Umbilical cord (tissue), 2 donors: ENCODE measurements at places on chromosomes 1 and 21. TPM values are rescaled to one million over a fixed set of nuclear protein-coding genes. Genes with fewer than 3 reads are reported as not detected.

DNA sequence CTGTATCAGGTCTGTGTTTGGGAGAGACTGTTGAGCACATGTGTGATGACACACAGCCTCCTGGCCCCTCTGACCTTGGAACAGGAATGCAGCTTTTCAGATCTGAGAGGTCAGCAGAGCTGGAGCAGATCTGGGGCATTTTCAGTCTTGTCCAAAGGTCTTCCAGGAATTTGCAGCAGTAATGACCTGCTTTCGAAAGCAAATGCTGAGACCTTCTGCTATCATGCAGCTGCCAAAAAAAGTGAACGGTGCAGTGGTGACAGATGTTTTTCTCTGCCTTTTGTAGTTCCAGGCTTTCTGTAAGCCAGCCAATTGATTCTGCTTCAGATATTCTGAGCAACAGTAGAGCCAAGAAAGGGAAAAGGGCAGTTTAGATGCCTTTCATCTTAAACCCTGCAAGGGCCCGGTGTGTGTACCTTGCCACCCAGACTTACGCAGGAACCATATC is 137.8 kb upstream of the COA6 start:
- DNase-seq: peak; percentile 27

- DNase-seq: no peak
Measured at GRCh38 chr1:29363536-29363935, 127.2 kb downstream of the PTPRU start.

DNA sequence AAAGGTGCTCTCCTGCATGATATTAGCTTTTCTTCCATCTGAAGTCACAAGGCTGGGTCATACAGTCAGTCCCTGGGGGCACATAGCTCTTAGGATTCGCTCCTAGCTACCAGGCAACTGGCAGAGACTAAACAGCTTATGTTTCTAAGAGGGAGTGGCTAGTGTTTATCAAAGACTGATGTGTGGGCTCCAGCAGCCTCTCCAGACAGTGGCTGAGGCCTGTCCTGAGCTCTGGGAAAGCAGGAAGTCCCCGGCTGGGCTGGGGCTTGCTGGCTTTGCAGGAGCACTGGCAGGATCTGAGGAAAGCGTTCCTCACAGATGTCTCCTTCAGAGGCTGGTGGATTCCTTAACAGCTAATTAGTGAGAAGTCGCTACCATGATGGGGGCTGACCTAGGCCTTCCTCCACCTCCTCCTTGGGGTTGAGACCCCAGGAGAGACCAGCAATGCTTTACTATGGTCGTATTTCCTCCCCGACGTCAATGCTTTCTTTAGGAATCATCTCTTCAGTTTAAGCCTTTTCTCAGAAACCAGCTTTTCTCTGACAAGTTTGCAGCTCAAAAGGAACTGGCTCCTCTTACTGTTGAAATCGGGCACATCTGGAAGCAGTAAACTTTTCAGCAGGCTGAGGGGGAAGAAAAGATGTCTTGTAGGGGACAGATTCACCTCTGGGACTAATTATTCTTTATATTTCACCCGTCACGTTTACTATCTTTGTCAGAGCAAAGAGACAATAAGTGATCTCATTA is 33.5 kb upstream of the HHAT start:
- DNase-seq: peak; percentile 94

Gene PYCR2
- total RNA-seq: 23.1 TPM

- no peak for DNase-seq
Measured at GRCh38 chr21:29625990-29626389, 313.8 kb downstream of the GRIK1 start.

DNA sequence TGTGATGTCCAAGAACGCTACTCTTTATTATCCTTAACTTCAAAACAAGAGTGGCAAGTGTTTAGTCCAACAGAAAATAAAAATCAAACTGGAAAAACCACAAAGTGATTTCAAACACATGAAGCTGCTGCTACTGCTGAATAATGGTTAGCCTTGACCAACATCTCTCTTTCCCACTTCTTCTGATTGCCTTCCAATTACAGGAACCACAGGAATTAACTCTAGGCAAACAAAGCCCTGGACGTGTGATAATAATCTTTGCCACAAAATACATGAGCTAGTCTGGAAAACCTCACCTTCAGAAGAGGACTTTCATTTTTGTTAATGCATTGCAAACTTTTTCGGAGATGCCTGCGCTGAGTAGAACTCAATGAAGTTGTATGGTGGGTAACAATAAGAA is 48.6 kb upstream of the COL11A1 start:
- DNase-seq: no peak

DNA sequence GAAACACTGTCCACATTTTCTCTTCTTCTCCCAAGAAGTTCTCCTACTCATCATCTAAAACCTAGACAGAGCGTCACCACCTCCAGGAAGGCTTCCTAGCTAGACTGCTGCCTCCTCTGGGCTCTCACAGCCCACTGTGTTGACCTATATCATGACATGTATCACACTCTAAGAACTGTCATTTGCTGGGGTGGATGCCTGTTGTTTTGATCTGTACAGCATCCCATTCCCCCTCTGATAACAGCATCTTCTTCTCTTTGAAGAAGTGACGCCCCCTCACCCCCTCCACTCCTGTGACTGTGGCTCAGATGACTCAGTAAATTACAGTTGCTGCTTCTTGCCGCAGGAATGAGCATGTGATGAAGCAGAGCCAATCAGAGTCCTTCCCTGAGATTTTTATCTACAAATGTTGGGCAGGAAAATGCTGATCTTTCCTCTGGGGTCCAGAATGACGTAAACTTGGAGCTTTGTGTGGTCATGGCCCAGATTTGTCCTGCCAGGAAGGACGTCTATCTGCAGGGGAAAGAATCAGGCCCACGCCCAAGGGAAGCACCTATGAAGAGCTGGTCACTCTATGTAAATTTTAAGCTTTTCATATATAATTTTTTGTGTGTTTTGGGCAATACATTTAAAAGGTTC is 28.0 kb upstream of the FOXO6 start:
- DNase-seq: no peak

DNA sequence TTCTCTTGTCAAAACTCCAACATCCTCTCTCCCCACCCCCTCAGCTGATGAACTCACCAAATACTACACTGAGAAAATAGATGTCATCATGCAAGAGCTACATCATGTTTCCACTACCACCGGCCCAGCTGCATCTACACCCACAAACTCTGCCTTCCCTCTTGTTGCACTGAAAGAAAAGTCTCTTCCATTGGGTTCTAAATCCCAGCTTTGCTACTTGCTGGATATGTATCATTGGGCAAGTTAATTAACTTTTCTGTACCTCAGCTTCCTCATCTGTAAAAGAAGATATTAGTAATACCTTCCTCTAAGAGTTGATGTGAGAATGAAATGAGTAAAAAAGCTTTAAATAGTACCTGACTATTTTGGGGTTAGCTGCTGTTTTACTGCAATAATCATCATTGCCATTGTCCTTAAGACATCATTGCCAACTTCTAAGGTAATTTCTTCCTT is 108.6 kb downstream of the OLFML2B start:
- no peak for DNase-seq

DNA sequence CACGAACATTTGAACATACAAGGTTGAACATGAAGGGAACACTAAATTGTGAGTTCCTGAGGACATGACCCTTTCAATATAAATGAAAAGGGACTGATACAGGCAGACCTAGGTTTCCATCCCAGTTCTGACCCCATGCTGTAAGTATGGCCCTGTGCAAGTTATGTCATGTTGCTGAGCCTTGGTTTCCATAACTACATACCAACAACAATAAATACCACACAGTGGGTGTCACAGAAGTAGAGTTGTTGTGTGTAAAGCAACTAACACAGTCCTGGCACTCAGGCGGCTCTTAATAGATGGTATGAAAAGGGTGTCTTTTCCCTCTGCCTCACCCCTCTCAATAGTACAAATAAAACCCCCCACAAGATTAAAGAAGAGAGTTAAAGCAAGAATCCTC is 140.8 kb downstream of the LMX1A start:
- no peak for DNase-seq

- no peak for DNase-seq
Measured at GRCh38 chr21:39189857-39190604, 6.8 kb upstream of the PSMG1 start.

DNA sequence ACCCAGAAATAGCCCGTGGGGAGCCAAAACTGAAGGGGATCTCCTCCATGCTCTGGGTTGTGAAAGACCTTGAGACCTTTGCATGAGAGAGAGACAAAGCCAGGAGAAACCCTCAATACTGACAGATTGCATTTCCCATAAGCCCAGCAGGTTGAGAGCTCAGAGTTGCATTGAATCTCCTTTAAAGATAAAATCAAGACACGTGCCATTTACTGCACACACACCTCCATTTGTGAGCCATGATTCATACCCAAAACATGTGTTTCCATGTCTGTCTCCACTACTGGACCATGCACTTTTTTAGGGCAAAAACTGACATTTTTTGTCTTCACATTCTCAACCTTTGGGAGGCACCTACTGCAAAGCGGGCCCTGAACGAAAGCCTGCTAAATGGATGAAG is 144.0 kb upstream of the NRIP1 start:
- no peak for DNase-seq

Gene NBPF6
- not detected for total RNA-seq

DNA sequence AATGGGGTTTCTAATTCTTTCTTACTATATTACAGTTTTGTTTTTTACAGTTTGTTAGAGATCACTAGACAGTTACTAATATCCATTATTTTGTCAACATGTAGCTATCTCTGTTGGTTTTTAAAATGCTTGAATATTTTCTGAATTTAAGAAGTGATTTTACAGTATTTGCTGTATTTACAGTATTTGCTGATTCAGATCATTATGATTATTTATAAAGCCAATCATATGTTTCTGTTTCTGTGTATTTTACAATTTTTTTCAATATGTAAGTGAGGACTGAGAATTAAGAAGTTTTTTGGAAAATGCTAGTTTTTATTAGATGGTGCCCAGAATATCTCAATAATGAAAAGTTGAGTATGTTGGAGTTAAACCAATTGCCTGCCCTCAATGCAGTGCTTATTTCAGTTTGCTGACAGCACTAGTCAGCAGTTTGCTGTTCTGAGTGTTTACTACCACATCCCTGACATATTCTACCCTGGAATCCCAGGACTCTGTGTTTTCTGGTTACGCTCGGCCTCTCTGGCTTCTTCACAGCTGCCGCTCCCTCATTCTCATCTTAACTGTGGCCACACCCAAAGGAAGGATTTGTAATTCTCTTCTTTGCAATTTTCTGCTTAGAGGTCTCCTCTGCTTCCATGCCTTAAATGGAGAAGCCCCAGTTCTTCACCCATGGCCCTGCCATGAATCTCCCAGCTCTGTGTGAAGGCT is 68.0 kb upstream of the BACH1 start:
- no peak for DNase-seq

Gene EMC1
- total RNA-seq: 51.0 TPM

Gene PGLYRP3
- total RNA-seq: not detected

DNA sequence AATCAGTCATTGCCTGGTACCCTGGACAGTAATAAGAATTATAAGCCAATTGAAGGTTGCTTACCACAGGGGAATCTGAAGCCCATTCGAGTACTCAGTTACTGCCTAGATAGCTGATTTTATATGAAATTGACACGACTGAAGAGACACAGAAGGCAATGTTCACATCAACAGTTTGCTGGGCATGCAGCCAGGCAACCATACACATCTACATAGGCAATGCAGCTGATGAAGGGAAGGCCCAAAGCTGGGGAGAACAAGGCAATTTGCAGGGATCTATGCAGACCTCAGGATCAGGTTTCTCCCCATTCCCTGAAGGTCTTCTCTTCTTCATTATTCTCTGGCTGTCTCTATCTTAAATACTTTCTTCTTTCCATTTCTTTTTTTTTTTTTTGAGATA is 448.7 kb downstream of the PTBP2 start:
- DNase-seq: no peak

Gene A3GALT2
- not detected for total RNA-seq

DNA sequence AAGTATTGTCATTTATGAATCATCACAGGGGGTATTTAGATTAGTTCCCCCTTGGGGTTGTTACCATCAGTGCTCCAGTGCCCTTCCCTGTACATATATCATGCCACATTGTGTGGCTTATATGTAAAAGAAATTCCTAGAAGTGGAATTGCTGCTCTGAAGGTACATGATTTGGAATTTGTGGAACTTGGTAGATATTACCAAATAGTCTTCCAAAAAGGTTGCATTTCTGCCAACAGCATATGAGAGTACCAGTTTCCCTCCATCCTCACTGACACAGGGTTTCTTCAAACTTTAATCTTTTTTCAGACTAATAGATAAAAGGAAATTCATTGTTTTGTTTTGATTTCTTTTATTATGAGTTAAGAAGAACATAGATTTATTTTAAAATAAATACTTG is 41.3 kb downstream of the AKNAD1 start:
- DNase-seq: no peak

GRCh38 chr1:117613249-117613968 is 7.6 kb downstream of the TENT5C start:
- no peak for DNase-seq

DNA sequence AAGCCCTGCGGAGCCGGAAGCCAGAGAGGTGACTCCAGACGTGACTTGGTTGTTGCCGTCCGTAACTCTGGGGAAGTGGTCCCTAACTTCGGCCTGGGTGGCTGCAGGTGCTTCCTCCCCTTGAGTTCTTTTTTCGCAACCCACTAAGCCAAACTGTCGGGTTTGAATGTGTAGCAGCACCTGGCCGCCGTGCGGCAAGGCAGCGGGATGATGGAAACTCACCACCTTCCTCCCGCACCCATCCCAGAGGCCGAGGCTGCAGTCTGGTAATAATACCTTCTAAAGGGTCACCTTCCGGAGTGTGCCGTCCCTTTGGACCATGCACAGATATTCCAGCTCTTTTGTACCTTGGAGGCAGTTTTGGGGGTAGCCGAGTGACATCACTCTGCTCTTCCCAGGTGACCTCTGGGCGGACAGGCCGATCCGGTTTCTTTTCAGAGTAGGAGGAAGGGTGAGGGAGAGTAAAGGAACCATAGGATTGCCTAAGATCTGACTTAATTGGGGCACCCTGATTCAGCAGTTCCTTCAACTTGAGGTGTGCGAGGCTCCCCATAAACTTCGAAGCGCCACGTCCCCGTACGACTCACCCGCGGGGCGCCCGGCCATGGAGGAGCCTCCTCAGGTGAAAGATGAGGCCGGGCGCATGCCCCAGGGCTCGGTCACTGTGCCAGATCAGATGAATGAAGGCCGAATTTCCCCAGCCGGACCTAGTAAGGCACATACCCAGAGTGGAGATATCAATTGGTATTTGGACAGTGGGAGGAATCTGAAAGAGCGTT is 1.0 kb downstream of the KCNK1 start:
- DNase-seq: peak; percentile 12

DNA sequence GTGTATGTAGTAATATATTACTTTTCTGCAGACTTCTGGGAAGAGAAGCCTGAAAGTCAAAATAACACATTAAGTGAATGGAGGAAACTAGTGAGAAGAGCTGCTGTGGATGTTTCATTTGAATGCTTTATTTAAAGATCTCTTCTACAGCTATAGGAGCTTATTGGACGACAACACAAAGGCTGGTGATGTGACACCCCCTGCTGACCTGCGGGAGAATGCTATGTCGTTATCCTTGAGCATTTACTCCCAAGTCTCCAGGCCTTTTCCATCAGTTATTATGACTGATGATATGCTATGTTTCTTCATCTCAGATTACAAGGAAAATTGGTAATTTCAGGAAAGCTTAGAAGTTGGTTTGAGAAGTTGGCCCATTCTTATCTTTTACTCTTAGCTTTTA is 22.3 kb upstream of the PLA2G4A start:
- no peak for DNase-seq

GRCh38 chr1:224456637-224456953 is 22.0 kb upstream of the WDR26 start:
- DNase-seq: no peak

Gene IVL
- total RNA-seq: 14.2 TPM
